ENCODE measurements at places on chromosomes 16 and 17.

- peak; percentile 52 for DNase-seq
These were observed 556 bp upstream of the SPNS1 start for GRCh38 chr16:28974007-28974436.

DNA sequence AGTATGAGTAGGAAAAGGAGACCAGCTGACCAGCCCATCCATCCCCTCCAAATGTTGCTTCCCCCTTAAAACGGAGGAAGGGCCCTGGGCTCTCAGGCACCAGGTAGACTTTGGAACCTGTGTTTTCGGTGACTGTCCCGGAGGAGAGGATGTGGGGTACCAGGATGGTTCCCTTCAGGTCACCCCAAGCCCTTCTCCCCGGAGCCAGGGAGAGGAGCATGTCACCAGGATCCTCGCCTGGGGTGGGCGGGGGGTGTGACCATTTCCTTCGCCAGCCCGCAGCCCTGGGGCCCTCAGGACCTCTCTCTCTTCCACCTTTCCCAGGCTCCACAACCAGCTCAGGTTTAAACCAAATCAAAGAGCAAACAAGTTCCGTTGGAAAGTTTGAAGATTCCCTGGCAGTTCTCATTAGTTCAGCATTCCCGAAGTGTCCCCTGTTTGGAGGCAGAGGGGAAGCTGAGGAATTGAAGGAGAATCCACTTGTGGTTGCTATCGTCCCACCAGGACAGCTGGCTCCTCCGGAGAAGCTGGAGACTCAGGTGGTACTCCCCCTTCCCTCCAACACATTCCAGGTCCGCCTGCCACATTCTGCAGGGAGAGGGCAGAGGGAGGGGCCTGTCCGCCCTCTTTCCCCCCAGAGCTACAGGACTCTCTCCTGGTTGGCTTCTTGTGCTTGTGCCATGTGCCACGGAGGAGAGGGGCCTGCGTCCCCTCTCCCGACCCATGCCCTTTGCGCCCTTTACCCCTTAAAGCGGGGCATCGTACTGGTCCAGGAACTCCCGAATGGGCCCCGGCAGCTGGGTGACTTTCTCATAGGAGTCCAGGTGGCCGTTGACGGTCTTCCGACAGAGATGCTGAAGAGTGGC is 2.0 kb downstream of the SOCS3 start:
- peak; percentile 28 for DNase-seq

DNA sequence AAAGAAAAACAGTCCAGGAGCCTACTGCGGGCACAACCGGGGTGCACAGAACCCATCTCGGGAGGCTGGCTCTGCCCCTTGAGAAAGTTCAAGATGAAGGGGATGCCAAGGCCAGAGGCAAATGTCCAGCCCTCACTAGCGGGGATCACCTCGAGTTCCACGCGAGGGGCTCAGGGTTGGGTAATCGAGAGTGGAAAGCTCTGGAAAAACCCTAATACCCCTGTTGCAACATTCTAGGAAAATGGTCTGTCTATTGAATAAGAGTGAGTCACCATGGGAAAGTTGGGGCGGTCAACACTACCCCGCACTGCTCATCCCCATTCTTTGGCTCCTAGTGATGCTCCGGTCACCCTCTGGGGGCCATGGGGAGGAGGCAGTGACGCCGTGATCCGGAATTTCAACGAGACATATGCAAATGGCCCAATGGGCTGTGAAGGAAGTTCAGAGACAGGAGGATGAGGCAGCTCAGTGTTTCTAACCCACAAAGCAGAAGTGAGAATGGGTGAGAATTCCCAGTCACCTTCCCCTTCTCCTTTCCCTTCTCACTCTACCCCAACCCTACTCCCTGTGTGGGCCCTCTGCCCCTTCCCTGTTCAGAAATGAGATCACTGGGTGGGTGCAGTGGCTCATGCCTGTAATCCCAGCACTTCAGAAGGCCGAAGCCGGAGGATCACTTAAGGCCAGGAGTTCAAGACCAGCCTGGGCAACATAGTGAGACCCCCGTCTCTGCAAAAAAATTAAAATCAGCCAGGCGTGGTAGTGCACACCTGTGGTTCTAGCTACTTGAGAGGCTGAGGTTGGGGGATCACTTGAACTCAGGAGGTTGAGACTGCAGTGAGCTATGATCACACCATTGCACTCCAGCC is 22.4 kb downstream of the SOCS3 start:
- peak; percentile 90 for DNase-seq

- DNase-seq, result no peak
These were observed 13.0 kb upstream of the TMEM92 start for GRCh38 chr17:50261051-50261915.

DNA sequence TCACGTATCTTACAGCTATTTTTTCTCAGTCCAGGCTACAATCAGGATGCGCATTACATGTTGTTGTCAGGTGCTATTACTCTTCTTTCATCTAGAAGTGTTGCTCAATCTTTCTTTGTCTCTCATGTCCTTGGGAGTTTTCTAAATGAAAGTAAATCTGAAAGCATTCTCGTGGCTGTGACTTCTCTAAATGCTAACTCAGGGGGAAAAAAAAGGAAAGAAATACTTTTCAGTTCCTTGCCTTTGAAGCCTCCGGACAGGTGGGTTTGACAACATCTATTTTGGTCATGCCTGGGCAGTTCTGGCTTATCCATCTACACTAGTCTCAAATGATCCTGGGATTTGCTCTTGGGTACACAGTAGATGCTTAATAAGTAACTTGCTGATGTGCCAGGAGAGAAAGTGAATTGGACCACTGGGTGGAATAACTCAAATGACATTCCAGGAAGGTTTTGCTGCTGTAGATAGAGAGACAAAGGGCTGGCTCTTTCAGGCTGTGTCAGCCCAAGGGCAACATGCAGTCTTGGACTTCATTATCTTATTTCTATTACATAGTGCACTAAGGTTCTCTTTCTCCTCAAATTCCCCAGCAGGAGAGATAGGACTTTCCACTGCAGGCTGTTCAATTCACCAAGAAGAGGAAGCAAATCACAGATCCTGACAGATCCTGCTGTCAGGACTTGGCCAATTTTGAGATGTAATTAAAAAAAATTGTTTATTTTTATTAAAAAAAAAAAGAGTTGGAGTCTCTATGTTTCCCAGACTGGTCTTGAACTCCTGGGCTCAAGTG is 63.6 kb upstream of the NFAT5 start:
- DNase-seq, result no peak

- peak; percentile 64 for DNase-seq
These were observed 18.8 kb downstream of the ALOX15B start for GRCh38 chr17:8057691-8058114.

DNA sequence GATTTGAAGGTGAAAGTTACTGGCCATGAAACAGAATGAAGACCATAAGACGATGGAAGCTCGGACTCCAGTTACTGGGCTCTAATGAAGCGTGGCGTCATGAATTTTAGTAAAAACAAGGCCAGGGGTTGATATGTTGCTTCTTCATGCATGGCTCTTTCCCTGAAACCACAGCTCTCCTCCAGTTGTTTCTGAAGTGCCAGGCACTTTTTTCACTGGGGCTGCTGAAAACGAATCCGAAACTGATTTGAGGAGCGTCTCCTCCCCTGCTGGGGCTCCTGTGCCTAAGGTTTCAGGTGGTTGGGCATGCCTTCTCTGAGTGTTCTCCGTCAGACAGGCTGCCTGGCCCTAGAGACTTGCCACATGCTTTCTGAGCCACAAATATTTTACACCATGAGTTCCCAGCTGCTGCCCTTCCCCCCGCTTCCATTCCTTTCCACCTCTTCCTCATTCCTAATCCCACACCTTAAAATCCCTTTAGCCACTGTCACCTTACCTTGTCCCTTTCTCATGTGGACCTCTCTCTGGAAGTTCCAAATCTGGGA is 3.7 kb upstream of the MYL4 start:
- DNase-seq, result peak; percentile 69
